Stimulated activated CD4-positive, alpha-beta T cell treated with anti-CD3 and anti-CD28 coated beads, Interleukin-1b, Interleukin-23, amount 100 ng/mL, for 48 hours (primary cell): ENCODE measurements at places on chromosomes 12 and 14.

DNA sequence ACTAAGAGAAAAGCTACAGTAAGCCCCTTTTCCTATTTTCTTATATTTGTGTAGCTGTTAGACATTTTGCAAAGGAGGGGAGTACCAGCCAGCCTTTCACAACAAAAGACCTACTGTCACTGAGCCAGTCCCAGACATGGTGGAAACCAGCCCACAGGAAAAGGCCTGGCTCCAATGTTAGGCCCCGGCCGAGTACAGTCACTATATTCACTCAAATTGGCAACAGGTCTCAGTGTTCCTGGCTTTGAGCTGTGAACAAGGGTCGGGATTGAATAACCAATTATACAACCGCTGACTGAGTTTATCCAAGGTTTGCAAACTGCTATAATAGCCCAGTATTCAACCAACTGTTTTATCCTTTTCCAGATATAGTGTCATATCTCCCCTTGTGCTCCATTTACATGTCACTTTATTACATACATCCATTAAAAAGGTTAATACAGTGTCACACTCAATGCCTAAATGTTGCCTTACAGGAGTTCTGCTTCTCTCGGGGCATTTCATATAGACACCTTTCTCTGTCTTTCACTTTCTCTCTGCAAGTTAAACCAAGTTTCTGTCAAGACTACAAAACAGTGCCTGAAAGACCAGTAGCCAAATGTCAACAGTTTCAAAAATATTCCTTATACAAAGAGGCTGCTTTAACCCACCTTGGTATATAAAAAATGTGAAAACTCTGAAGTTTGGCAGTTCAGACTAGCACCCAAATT is 178.1 kb downstream of the SOX5 start:
- DNase-seq, result no peak

DNA sequence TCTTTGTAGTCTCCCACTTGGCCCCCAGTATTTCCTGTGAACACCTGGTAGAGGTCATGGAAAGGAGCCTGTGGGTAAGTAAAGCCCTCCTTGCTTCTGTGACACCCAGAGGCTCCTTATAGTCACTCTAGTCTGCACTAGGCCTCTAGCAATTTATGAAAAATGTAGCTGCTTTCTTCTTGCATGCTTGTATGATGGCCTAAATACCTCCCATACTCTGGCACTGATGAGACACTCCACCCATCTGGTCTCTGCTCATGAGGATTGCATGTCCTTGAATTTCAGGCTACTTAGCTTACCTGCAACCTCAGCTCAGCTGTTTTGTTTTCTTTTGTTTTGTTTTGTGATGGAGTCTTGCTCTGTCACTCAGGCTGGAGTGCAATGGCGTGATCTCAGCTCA is 4.6 kb upstream of the A2ML1 start:
- no peak for DNase-seq

DNA sequence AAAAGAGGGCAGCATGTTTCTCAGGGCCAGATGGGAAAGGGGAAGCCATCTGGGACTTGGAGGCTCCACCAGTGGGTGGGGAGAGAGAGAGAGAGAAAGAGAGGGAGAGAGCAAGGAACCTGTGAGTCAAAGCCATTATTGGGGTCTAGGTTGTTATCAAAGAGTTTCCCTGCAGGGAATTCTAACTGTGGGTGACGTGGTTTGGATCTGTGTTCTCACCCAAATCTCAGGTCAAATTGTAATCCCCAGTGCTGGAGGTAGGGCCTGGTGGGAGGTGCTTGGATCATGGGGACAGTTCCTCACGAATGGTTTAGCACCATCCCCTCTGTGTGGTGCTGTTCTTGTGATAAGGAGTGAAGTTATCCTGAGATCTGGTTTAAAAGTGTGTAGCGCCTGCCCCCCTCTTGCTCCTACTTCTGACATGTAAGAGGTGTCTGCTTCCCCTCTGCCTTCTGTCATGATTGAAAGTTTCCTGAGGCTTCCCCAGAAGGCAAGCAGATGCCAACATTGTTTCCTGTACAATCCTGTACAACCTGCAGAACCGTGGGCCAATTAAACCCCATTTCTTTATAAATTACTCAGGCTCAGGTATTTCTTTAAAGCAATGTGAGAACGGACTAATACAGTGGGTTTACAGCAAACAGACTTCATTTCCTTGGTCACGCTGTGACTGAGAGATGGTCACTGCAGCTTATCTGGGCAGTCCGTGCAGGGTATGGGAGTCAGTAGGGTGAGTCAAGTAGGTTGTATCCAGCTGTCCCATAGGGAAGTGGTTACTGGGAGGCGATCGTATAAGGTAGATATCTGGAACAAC is 52.4 kb downstream of the CCDC91 start:
- DNase-seq, result no peak

DNA sequence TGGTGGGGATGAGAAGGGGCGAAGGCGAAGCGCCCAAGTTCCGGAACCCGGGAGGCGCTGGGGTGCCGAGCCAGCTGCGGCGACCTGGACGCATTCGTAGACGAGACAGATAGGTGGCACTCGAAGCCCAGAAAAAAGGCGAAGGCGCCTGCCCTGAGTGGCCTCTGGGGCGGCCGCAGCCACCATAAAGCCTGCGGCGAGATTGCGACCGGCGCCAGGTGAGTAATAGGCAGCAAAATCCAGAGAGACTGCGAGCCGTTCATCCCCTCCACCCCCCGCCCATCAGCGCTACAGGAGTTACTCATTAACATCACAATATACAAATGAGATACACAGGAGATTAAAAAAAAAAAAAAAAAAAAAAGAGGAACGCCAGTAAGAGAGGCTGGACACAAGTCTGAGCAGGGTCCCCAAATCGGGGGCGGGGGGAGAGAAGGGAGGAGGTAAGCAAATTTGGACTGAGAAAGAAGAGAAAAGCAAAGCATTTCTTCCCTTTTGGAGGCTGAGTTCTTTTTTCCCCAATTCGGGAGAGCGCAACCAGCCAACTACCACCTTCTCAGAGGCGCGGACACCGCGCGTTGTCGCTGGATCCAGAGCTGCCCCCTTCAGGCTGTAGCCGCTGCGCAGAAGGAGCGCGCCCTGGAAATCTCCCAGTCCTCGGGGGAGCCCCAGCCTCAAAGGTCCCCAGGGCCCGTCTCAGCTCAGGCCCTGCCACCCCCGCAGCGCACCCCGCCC is 15.7 kb downstream of the TBX3 start:
- peak; percentile 34 for DNase-seq

DNA sequence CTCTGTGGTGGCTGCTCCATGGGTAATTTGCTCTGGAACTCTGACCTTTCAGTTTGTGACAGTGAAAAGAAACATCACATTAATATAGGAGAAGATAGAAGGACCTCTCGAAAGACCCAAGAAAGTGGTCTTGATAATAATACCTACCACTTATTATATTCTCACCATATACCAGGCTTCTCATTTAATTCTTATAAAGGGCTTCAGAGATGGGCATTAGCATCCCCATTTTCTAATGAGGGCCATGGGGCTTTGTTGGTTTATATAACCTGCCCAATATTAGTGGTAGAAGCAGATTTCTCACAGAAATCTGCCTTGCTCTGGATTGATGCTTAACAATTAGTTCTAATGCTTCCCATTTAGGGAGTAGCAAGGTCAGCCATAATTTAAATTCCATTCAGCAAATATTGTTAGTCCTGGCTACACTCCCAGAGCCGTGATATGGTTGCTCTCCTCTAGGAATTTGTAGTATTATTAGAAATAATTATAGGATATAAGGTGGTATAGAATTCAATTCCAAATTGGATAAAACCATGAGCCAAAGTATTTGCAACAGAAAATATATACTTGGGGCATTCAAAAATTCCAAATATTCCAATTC is 7.4 kb upstream of the AMIGO2 start:
- no peak for DNase-seq

DNA sequence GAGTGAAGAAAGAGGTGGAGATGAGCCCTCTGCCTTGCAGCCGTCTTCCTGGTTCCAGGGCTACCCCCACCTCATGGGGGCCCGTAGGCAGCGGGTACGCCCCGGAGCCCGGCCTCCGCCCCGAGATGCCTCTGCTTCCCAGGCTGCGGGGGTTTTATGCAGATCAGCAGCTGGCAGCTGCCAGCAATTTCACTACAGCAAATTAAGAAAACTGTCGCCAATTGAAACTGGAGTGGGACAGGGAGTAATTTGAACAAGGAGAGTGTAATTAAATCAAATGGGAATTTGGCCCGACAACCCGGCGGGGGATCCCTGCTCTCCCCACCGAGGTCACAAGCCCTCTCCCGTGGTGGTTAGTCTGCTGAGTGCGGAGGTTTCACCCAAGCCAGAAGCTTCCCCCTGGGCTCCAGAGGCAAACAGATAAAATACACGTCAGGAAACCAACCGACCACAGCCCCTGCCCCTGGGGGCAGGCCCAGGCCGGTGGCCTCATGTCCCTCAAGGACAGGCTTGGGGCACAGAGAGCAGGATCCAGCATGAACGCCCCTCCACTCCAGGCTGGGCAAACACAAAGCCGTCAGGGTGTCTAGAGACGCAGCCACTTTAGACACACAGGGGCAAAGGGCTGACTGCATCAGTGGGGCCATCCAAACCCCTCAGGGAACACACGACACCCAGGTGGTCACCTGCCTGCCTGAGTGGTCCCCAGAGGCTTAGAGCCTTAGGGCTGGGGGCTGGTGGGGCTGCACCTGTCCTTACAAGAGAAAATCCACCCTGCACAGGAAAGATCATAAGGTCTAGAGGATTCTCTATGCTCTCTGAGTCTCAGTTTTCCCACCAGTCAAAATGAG is 53.8 kb downstream of the TESC start:
- no peak for DNase-seq

DNA sequence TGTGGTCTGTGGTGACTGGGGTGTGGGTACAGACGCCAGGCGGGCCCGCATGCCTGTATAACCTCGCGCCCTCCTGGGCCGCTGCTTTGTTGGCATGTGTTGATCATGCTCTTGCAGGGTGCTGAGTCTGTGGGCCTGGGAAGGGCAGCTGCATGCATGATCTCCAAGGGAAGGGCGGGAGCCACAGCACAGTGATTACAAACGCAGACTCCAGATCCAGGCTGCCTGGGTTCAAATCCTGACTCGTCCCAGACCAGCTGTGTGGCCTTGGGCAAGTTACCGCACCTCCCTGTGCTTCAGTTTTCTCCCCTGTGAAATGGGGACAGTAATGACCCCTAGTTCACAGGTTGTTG is 24.0 kb downstream of the ADGRD1 start:
- no peak for DNase-seq

- DNase-seq, result no peak
Measured at GRCh38 chr12:27474344-27474743, 27.8 kb downstream of the SMCO2 start.

DNA sequence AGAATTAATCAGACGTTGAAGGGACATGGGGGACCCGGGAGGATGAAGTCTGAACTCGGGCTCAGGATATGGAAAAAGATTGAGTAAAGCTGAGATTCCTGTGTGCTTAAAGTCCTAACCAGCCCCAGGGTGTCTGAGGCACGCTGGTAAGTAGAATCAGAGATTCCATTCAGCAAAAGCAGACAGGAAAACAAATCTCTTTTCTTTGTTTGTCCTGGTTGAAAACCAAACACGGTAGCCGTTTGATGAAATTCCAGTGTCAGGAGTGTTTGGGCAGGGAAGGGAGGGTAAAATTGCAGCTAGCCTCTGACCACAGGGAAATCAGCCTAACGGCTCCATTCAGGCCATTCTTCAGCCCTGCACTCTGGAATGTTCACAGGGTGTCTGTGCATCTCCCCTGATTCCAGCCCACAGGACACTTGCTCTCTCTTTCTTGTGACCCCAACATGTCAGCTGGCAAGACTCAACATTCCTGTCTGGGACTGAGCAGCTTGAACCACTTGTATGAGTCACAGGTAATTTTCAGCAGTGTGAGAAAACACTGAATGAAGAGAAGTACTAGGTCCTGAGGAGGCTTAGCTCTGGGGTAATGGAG is 31.0 kb downstream of the NINJ2 start:
- DNase-seq, result no peak

GRCh38 chr12:105158876-105159275 is 51.3 kb downstream of the WASHC4 start:
- DNase-seq, result no peak
